ENCODE measurements at places on chromosomes 6 and 20.
A peak's percentile ranks its signal among the peaks of the same experiment; 100 is the strongest.

DNA sequence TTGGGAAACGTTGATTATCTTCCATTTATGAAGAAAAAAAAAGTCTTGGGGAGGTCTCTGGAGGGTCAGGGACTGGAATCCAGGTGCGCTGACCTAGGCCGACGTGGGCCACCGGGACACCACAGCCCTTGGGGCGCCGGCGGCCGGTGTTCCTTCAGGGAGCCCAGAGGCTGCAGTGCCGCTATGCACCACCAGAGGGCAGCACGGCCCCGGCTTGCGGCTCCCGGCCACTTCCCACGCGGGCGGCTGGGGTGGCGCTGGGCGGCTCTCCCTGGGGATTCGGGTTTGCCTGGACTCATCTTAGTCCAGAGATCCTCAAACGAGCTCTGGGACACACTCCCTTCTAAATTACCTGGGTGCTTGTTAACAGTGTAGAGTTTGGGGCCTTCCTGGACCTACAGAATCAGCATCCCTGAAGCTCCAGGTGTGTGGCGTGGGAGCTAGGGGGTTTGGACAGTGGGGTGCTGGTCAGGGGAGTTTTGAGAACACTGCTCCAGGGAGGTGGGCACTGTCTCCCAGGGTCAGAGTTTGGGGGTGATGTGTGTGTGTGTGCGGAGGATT, 23.0 kb upstream of the GTSF1L start:
- DNase-seq = peak; percentile 66

DNA sequence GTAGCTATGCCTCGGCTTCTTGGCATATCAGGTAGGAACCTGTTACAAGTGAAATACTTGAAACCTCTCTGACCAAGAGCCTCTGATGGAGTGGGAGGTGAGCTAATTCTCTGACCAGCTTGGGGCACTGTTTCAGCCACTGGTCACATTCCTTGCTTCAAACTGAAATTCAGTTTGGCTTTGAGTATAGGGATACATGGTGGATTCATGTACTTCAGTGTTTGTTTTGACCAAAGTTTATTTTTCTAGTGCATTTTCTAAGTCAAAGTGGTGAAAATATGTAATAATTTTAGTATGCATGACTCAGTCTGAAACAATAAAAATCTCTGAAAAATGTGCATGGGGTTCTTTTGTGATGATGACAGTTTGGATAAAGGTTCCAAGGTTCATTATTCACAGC, 18.6 kb downstream of the TTPAL start:
- no peak for DNase-seq

GRCh38 chr6:35417979-35418661, 34.0 kb upstream of the FANCE start:
- DNase-seq = no peak

- no peak for DNase-seq
These were observed 1.8 kb downstream of the GSTA4 start for GRCh38 chr6:52992980-52993920.

- no peak for DNase-seq
These were observed 33.4 kb downstream of the DHX35 start for GRCh38 chr20:38995536-38996044.

GRCh38 chr6:167933847-167934246, 63.6 kb upstream of the KIF25 start:
- no peak for DNase-seq

GRCh38 chr6:154301839-154302752, 54.5 kb downstream of the IPCEF1 start:
- DNase-seq = no peak

All from stimulated activated CD4-positive, alpha-beta T cell treated with anti-CD3 and anti-CD28 coated beads, Interleukin-15, amount 100 ng/mL, for 1 hour (primary cell).